Activated CD4-positive, alpha-beta T cell treated with anti-CD3 and anti-CD28 coated beads, Interleukin-2, amount 50 U/mL, for 16 hours (primary cell): ENCODE measurements at places on chromosomes 11 and 22.

DNA sequence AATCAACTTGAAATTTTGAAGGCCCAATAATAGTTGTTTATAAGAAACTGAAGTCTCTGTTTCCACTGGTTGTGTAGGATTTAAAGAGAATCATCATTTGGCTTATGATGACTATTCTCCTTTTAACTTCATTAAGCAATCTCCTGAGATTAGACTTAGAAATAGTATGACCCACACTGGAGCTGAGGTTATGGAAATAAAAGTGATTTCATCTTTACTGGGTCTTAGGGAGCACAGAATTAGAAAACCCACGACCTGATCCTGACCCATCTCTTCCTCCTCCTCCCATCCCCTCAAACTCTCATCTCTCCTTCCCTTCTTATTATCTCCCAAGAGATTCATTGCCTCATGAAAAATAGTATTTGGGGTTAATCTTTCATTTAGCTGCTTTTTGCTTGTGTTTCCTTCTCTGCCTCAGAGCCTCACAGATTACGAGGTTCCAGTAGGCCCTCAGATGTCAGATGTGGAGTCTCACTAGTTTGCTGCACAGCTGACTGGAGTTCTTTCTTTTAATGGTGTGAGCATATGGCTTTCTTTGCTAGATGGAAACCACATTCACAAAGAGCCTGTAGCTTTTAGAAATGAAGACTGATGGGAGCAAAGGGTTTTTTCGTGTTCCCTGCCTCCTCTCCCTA is 85.0 kb downstream of the ALX4 start:
- DNase-seq, result no peak

- DNase-seq, result no peak
These were observed 37.0 kb downstream of the GAB2 start for GRCh38 chr11:78380615-78381051.

DNA sequence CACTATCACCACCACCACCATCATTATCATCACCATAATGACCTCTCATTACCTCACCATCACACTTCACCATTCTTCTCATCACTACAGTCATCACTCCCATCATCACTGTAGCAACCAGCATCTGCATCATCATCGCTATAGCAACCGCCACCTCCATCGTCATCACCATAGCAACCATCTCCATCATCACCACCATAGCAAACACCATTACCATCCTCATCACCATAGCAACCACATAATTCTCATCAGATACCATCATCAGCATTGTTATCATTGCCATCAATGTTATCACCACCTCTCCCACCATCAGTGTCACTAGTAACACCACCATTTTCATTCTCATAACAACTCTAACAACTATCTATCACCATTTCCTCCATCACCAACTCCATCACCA is 23.1 kb upstream of the CD82 start:
- DNase-seq, result no peak

- no peak for DNase-seq
These were observed 871 bp downstream of the BDNF start for GRCh38 chr11:27699242-27699925.

- no peak for DNase-seq
These were observed 119.2 kb downstream of the ETS1 start for GRCh38 chr11:128468111-128468510.
